Activated CD4-positive, alpha-beta T cell treated with anti-CD3 and anti-CD28 coated beads, Interleukin-2, amount 10 ng/mL, durations not matched to agents 7 days and 5 days (primary cell): ENCODE measurements at places on chromosomes 12 and 14. TPM values are rescaled to one million over a fixed set of nuclear protein-coding genes. Genes with fewer than 3 reads are reported as not detected.
A peak's percentile ranks its signal among the peaks of the same experiment; 100 is the strongest.

KRT3 gene
- not detected for total RNA-seq

C12orf60 gene
- 1.00 TPM for total RNA-seq

SMOC1 gene
- not detected for total RNA-seq

KCNK13 gene
- not detected for total RNA-seq

DIO3 gene
- not detected for total RNA-seq

ASPG gene
- total RNA-seq = not detected

HOXC10 gene
- total RNA-seq = not detected

ADAMTS20 gene
- total RNA-seq = not detected

CD163 gene
- total RNA-seq = not detected

CD27 gene
- total RNA-seq = 134 TPM

KRT2 gene
- 0.10 TPM for total RNA-seq

GRCh38 chr12:101935890-101936746, 58.7 kb downstream of the DRAM1 start:
- DNase-seq = peak; percentile 9

GRCh38 chr12:31751085-31751484, 22.3 kb upstream of the AMN1 start:
- DNase-seq = no peak

DNA sequence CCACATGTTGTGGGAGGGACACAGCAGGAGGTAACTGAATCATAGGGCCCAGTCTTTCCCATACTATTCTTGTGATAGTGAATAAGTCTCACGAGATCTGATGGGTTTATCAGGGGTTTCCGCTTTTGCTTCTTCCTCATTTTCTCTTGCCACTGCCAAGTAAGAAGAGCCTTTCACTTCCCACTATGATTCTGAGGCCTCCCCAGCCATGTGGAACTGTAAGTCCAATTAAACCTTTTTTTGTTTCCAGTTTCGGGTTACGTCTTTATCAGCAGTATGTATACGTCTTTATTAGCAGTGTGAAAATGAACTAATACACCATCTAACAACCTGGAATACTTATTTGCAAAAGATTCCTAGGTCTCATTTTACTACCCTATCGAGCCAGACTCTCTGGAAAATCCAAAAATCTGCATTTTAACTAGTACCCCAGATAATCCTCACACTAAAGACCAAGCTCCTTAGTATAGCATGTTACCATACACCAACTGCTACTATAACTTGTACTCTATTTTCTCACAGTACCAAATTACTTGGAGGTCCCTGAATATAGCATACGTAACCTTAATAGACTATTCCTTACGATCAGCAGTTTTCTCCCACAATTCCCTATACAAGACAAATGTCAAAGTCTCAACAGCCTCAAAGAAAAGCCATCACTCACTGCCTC, 11.5 kb downstream of the GTF2A1 start:
- no peak for DNase-seq

- no peak for DNase-seq
Observed at GRCh38 chr14:100832311-100832960, 6.5 kb downstream of the MEG3 start.

- DNase-seq = no peak
Observed at GRCh38 chr12:47843226-47843980, 23.7 kb upstream of the HDAC7 start.

DNA sequence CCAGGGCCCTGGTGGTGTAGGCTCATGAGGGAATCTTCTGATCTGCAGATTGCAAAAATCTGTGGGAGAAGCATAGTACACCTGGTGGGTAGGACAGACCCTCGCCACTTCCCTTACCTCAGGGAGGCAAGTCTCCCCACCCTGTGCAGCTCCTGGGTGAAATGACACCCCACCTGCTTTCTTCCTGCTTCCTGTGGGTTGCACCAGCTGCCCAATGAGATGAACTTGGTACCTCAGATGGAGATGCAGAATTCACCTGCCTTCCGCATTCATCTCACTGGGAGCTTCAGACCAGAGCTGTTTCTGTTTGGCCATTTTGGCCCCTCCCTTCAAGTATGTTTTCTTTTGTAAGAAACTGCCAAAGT, 4.7 kb downstream of the CLEC2D start:
- peak; percentile 78 for DNase-seq

- no peak for DNase-seq
Observed at GRCh38 chr12:126210026-126210425, 1144.8 kb downstream of the AACS start.

- DNase-seq = no peak
Observed at GRCh38 chr14:67285876-67286452, 44.7 kb downstream of the PALS1 start.

GRCh38 chr12:31456562-31456961, 130.6 kb upstream of the SINHCAF start:
- DNase-seq = no peak

- DNase-seq = no peak
Observed at GRCh38 chr14:78254911-78255461, 84.8 kb downstream of the NRXN3 start.

DNA sequence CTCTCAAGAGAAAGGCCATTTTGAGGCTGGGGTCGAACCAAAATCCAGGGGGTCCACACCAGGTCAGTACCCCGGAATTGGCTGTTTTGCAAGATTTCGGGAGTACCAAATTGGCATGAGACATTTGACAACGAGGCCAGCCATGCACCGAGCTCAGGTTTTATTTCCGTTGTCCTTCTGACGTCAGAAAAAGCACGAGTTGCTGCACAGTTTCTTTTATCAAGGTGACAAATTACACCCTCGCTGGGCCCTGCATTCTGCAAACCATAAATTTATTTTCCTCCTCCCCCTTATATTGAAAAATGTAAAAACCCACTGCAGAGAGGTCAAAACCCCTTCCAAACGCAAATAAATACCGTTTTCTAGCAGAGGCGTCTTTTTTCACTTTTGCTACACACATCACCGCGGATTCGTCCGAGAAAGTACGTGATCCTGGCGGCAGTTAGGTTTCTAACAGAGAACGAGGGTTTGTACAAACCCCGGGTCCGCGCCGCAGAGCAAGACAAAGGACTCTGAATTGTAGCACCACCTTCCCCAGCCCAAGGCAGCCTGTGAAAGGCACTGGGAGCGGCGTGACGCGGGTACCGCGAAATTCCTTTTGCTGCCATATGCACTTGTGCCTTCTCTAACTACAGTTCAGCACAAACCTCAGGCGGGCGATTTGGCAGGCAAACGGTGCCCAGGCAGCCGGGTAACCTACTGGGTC, 1.8 kb downstream of the SLC38A1 start:
- peak; percentile 71 for DNase-seq

DNA sequence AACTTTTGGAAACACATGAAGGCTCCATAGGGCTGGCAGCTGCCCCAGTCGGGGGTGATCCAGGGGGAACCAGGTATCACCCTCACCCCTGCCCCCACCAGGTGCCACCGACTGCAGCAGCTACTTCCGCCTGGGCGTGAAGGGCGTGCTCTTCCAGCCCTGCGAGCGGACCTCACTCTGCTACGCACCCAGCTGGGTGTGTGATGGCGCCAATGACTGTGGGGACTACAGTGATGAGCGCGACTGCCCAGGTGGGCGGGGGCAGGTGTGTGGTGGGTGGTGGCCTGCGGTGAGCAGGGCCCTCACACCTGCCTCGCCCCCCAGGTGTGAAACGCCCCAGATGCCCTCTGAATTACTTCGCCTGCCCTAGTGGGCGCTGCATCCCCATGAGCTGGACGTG, 22.3 kb upstream of the NXPH4 start:
- DNase-seq = no peak

DNA sequence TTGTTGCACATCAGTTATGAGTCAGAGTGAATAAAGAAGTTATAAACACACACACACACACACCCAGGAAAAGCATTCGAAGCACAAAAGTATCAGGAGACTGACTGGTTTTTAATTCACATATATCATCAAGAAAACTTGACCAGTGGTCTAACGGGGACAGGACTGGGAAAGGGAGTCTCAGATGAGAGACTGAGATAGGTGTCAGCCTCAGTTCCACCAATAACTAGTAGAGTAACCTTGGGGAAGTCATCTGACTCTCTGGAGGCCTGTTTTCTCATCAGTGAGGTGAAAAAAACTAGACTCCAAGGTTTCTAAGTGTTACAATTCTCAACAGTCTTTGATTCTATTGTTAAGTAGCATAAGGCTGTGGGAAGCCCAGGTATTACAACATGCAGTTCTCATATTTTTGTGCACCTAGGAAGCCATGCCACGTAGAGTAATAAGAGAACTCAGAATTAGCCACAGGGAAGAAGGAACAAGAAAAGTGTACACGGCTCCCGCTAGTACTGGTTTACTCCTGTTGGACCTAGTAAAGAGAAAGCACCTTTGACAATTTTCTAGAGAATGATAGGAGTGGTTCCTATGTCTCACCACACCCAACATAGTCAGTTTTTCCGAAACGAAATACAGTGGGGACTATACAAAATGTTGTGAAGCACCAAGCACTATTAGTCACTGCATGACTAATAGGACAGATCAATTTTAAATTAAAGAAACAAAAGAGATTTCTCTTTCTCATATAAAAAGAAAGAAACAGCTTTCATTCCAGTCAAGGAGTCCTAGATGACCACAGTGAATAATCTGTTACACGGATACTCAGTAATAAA, 5.0 kb downstream of the PPTC7 start:
- peak; percentile 55 for DNase-seq

- DNase-seq = no peak
Observed at GRCh38 chr12:21223930-21224329, 92.9 kb downstream of the SLCO1B1 start.

- DNase-seq = no peak
Observed at GRCh38 chr12:122486805-122487426, 13.8 kb downstream of the ZCCHC8 start.

GRCh38 chr14:103890821-103891666, 37.2 kb upstream of the TDRD9 start:
- no peak for DNase-seq

DNA sequence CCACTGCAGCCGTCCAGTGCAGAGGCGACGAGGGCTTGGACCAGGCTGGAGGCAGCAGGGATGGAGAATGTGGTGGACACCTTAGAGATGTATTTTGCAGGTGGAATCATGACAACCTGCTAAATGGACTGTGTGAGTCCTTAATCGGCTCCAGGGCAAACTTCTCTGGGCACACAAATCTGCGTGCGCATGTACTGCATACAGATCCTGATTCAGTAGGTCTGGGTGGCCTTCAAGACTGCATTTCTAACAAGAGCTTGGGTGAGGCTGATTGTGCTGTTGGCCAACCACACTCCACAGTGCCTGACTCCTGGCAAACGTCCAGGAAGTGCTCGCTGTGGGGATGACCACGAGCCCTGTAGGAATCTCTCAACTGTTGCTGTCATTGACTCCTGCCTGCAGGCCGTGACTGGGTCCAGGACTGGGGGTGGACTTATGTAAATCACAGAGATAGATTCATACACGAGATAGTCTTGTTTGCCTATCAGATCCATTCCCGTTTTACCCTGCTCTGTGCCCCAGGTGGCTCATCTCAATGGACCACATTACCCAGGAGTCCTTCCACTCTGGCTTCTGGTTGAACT, 27.2 kb downstream of the JDP2 start:
- no peak for DNase-seq

DNA sequence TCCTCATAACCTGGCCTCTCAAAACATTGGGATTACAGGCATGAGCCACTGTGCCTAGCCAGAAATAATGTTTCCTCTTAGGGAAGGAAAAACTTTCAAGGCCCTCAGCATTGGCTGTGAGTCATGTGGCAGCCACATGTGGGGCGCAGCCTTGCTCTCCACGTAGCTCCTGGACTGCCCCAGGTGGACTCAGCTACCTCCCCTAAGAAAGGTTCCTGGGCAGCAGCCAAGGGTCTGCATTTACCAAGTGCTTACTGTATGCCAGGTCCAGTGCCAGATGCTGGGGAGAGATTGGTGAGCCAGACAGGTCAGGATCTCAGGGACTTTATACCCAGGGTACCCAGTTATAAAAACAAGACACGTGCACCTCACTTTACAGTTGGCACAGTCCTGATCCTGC, 3.7 kb upstream of the TRPV4 start:
- no peak for DNase-seq

DNA sequence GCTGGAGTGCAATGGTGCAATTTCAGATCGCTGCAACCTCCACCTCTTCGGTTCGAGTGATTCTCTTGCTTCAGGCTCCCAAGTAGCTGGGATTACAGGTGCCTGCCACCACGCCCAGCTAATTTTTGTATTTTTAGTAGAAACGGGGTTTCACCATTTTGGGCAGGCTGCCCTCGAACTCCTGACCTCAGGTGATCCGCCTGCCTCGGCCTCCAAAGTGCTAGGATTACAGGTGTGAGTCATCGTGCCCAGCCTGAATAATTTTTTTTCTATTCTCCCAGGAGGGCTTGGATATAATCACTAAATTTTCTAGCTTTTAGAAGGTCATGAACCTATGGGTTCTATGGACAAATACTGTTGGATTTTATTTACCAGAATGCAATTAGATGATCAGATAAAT, 44.7 kb upstream of the GNPNAT1 start:
- DNase-seq = no peak
